ENCODE measurements at places on chromosomes 4 and X.
A peak's percentile ranks its signal among the peaks of the same experiment; 100 is the strongest.

DNA sequence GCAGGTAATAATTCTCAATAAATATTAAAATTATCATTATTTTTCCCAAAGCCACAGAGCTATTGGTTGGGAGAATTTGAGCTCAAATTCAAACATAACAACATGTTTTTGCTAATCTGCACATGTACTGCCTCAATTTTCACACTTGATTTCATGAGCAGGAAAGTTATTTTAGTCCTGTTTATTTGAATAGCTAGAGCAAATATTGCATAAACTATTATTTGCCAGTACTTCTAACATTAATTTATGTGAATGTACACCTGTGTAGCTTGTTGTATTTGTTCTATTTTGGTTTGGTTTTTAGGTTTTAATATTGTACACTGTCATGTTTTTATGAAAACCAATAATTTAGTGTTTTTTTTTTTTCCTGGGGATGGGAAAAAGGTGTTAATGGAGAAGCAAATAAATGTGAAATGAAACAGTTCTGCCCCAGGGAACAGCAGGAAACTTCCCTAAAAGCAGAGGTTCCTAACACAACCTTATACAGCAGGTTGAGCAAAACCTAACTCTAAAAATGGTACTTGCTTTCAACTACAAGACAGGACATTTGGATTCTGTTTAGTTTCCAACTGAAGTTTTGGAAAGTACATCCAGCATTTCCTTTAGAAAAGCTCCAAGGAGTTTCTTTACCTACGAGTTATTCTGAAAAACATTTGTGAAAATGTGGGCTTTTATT, 99.4 kb downstream of the SYNPO2 start:
- DNase-seq, result no peak

DNA sequence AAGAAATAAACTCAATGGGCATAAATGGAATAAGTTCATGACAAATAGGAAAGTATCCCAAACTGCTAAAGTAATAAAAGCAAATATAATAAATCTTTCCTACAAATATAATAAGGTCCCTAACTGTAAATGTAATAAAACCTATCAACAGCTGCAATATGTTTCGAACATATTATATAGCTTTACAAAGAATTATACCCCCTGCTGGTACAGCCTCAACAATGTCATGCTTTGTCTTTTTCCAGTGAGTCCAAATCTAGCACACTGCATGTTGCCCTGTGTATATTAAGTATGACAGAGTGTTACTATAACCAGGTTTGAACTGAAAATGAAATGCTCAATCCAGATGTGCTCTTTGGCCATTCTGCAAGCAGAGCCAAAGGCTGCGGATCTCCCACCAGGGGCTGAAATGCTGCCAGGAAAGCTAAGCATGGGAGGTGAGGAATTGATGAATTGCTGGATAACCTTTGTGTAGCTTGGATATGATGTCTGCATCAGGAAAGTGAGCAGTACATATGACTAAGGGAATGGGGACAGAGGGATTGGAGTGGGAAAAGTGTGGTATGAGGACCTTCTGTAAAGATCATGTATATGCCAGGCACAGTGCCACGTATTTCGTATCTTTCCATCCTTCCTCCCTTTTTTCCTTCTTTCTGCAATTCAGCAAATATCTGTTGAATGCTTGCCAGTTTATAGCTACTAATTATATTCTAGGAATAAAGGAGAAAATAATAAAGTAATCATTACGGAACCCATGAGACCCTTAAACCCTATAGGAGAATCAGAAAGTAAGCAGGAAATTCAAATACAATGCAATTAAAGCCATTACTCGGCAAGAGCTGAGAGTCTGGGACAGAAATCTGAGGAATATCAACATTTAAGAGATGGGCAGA, 954.6 kb upstream of the LCORL start:
- no peak for DNase-seq

GRCh38 chr4:81845273-81845672, 373.6 kb upstream of the RASGEF1B start:
- DNase-seq, result no peak

DNA sequence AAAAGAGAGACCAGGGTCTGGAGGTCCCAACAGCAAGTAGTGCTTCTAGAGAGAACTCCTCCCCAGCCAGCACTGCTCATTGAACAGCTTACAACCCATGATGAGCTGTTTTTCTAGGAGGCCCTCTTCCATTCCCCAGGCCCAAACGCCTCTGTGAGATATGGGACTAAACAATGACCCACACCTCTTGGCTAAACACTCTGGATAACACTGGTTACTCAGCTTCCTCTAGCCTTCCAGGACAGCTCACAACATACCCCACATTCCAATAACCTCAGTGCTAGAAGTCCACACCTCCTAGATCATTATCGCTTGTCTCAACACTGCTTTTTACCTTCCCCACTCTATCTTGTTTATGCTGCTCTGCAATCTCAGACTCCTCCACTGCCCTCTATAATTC, 35.4 kb upstream of the PGRMC2 start:
- DNase-seq, result no peak

GRCh38 chr4:185999207-185999606, 69.7 kb upstream of the TLR3 start:
- DNase-seq, result no peak

- DNase-seq, result peak; percentile 44
Measured at GRCh38 chrX:130024127-130024526, 41.7 kb downstream of the BCORL1 start.

GRCh38 chrX:132592880-132593279, 104.0 kb upstream of the MBNL3 start:
- DNase-seq, result peak; percentile 2

DNA sequence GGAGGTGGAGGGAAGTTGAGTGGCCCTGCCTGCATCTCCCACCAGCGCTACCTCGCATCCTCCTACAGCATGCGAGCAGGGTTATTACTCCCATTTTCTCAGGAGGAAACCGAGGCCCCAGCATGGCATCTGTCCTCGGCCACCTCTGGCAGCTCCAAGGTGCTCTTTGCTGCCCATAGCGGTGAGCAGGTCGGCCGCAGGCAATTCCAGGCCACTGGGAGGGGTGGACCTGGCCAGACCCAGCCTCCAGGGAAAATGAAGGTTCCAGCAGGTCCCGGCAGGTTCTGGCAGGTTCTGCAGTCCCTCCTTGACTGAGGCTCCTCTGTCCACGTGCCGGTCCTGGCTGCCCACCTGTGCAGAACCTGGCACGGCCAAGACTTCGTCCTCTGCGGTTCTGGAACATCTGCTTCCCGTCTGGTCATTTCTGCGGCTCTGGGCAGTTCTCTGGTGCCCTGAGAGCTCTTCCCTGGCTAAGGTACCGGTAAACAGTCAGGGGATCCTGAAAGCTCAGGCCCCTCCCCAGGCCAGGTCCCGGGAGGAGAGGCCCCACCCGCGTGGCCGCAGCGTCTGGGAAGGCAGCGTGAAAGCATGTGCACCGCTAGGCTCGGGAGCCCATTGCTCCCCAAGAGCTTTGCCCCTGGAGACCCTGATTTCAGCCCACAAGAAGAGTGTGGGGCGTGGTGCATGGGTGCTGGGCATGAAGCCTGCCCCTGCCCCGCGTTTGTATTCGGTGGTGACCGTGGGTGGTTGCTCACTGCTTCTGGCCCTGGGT, 112.0 kb upstream of the ADRA2C start:
- no peak for DNase-seq

DNA sequence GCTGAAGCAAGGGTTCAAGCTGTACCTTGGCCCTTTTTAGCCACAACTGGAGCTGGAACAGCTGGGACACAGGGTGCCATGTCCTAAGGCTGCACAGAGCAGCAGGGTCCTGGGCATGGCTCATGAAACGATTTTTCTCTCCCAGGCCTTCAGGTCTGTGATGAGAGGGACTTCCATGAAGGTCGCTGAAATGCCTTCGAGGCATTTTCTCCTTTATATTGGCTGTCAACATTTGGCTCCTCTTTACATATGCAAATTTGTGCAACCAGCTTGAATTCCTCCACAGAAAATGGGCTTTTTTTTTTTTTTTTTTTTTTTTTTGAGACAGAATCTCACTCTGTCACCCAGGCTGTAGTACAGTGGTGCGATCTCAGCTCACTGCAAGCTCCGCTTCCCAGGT, 430.8 kb downstream of the PCDH11X start:
- no peak for DNase-seq

DNA sequence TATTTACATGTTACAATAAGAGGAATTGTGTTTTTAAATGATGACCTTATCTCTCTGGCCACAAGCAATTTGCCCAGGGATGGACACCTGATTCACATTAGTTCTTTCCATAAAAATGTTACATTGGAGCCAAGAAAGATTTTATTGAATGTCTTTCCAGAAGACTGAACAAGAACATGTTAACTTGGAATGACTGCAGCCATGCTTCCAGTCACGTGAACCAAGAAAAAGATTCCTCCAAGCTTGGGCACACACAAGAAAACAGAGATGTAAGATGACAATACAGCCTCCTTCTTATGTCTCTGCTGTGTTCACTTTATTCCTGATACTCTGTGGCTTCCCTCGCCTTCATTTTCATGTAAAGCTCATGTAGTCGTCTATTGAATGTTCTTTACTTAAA, 737.6 kb downstream of the TRIML1 start:
- no peak for DNase-seq

DNA sequence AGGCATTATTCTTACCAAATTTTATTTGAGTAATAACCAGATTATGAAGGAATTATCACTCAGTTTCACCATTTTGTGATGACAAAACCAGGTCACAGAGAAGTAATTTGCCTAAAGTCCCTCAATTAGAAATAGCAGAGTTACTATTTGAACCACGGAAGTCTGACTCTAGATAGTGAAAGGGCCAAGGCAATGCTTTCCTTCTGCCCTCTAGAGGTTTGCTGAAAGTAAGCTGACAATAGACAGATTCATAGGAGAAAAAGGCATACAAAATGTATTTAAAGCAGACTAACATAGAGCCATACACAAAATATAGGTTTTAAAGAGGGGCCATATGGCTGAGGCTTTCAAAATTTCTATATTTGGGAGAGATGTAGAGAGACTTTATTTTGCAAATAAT, 43.1 kb downstream of the CXXC4 start:
- peak; percentile 1 for DNase-seq

GRCh38 chr4:38132107-38132673, 172.0 kb downstream of the PTTG2 start:
- peak; percentile 49 for DNase-seq

DNA sequence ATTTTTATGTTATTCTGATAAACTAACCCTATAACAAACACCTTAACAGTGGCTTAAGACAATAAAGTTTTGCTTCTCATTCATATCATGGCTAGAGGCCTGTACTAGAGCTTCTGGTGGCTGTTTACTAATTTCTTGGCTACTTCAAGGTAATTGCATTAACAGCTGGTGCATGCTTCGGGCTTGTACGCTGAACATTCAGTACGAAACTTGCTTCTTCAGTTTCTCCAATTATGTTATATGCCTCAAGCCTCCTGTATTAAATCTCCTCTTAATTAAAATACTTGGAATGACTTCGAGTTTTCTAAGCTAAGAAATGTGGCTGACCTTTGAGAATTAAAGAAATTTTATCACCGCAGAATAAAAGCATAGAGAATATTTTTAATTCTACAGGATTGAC, 138.9 kb upstream of the TRAM1L1 start:
- no peak for DNase-seq

DNA sequence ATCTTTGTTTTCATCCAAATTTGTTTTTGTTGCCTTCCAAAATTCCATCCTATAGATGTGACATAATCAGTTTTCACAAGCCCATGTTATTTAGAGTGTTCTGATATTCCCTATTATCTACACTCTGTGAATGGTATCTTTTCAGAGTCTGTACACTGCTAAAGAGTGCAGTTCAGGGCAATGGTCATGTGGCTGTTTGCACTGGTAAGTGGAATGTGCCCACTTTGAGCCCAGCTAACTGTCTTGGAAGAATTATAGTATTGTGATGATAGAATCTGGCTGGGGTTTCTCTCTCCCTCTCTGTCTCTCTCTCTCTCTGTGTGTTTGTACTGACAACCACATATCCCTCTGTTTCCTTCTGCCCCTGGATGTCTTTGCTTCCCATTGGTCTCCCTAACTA, 37.4 kb upstream of the BEX4 start:
- DNase-seq, result no peak

- no peak for DNase-seq
Measured at GRCh38 chr4:141046255-141046654, 87.0 kb downstream of the RNF150 start.

GRCh38 chr4:173482330-173482931, 47.6 kb downstream of the HAND2 start:
- no peak for DNase-seq

DNA sequence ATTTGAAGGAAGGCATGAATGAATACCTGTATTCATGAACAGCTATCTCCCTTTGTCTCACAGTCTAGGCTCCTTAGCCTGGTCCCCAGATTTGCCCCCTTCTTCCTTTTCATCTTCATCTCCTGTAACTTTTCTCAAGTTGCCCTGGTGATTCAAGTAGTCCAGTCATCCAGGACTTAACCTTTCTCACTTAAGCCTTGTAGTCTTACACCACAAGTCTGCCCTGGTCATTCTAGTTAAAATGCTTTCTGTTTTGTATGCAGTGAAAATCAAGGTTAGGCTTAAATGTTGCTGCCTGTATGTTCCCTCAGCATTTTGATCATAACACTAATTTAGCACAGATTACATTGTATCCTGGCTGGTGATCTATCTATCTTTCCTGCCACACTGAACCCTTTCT, 58.5 kb upstream of the SLC7A11 start:
- DNase-seq, result no peak

- no peak for DNase-seq
Measured at GRCh38 chrX:63754136-63754859, 30.7 kb downstream of the ARHGEF9 start.

- no peak for DNase-seq
Measured at GRCh38 chr4:132382243-132382642, 766.9 kb upstream of the PCDH10 start.

- no peak for DNase-seq
Measured at GRCh38 chr4:105273230-105273629, 126.6 kb downstream of the TET2 start.

GRCh38 chrX:111020283-111020682, 75.7 kb upstream of the PAK3 start:
- no peak for DNase-seq

GRCh38 chrX:76127341-76127740, 45.5 kb upstream of the PBDC1 start:
- DNase-seq, result no peak

GRCh38 chr4:925771-926500, 6.2 kb downstream of the GAK start:
- DNase-seq, result peak; percentile 6

DNA sequence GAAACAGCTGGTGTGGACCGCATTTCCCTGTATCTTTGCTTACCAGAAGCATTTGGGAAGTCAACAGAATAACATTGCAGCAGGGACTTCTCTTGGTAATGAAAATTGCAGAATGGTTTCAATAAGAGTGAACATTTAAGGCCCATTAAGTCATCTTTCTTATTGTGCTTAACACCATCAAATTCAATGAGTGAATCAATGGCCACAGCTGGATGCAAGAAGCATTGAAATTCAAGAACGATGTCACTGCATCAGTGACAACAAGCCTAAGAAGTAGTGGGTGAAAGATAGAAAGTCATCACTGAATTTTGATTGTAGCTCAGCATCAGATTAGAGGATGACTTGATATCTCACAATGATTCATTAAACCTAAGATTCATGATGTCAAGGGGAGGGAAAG, 93.9 kb upstream of the GPM6A start:
- DNase-seq, result no peak
